ENCODE measurements at places on chromosomes 12 and 14.

DNA sequence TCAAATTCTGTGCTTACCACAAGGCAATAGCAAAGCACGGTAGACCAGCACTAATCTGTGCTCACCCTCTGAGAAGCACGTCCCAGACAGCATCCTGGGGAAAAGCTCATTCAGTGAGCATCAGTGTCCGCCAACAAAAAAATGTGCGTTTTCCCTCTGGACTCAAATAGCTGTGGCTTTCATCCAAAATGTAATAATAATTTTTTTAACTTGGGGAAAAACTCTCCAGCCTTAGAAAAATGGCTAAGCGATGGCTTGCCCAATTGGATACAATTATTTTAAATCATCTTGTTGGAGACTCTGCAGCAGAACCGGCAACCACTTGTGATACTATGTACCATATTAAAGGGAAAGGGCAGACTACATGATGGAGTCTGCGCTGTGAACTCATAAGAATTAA lies 1.1 kb upstream of the KRT77 start:
- no peak for DNase-seq

GRCh38 chr12:45260104-45260815 lies 44.4 kb downstream of the ANO6 start:
- no peak for DNase-seq

- no peak for DNase-seq
Measured at GRCh38 chr12:56082967-56083366, 3.0 kb downstream of the ERBB3 start.

DNA sequence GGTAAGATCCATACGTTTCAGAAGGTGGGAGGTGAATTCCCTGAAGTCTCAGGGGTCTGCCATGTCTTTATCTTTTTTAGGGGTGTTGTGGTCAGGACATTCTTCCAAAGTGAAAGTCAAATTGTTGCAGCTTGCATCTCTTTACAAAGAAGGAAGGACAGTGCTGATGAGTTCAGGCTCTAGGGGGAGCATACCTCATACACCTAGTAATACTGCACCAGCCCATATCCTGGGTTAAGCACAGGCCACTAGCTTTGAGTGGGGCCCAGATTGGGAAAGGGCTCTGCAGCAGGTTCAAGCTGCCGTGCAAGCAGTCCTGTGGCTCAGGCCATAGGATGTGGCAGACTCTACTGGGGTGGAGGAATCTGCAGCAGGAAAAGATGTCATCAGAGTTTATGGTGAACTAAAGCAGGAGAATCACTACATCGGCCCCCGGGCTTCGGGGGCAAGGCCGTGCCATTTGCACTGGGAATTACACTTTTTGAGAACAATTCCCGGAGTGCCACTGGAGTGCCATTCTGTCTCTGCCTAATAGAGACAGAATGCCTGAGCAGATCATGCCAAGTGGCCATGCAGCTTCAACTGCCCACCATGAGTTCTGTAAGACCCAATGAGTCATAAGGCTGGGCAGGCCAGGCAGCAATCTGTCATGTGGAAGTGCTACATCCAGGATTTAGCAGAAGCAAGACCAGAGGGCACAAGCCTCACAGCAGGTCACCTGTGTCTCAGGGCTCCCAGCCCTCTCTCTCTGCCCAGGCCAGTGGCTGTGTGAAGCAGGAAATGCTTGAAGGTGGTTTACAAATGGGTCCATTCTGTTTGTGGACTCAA lies 32.3 kb downstream of the DIO3 start:
- peak; percentile 1 for DNase-seq

DNA sequence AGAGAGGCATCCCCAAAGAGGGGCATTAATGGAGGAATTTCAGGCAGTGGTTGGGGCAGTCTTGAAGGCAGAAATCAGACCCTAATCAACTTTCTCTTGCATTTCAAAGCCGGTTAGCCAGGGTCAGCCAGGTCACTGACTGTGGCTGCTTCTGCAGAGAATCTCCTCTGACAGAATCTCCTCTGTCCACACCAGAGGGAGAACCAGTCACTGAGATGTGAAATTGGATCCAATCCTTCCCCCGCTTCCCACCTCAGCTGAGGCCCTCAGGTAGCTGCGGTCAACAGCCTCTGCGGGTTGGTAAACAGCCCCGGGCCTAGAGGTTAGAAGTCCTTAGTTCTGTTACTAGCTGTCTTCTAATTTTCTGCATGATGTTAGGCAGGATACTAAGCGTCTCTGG lies 39.8 kb upstream of the NUAK1 start:
- no peak for DNase-seq

DNA sequence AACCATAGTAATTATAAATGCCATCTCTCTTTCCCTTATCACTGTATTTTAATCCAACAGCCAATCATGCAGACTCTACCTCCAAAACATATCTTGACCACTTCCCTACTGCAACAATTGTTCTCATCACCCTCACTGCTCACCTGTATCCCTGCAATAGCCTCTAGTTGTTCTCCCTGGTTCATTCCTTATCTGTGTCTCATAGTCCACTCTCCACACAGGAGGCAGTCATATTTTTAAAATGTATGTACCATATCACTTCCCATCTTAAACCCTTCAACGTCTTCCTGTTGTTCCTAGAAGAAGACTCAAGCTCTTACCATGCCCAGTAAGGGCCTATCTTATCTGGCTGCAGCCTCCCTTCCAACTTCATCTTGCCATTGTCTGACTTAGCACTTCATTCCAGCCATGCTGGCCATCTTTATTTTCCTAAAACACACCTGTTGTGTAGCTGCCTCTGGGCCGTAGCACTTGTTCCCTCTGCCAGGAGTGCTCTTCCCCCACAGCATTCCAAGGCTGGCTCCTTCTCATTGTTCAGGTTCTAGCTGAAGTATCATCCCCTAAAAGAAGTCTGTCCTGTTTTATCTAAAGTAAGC lies 27.8 kb upstream of the BHLHE41 start:
- DNase-seq: peak; percentile 50

Measured in kidney tubule cell (primary cell).